ENCODE measurements at places on chromosomes 16 and 17.

- no peak for DNase-seq
Measured at GRCh38 chr17:31916491-31917064, 15.1 kb upstream of the UTP6 start.

- DNase-seq = peak; percentile 21
Measured at GRCh38 chr16:1261131-1261892, 5.4 kb downstream of the TPSD1 start.

GRCh38 chr17:65039336-65039988, 17.1 kb downstream of the GNA13 start:
- DNase-seq = peak; percentile 86

- DNase-seq = no peak
Measured at GRCh38 chr16:47363761-47364160, 97.1 kb downstream of the ITFG1 start.

GRCh38 chr17:43698678-43699437, 37.1 kb upstream of the MEOX1 start:
- DNase-seq = no peak

DNA sequence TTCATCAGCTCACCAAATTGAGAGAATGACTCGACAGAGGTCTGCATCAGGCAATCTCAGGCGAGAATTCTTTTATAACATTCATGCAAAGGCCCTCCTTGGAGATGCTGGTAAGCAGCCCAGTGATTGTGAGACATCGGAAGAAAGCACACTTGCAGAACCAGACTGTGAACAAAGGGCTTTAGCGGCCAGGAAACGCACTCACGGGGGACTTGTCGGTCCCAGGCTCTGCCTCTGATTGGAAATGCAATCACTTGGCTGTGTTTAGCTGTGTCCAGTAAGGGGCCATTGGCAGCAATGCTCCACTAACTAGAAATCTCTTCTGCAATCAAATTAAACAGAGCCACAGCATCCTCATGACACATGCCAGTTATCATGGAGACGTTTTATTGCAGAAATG, 226.7 kb upstream of the CDH13 start:
- no peak for DNase-seq

DNA sequence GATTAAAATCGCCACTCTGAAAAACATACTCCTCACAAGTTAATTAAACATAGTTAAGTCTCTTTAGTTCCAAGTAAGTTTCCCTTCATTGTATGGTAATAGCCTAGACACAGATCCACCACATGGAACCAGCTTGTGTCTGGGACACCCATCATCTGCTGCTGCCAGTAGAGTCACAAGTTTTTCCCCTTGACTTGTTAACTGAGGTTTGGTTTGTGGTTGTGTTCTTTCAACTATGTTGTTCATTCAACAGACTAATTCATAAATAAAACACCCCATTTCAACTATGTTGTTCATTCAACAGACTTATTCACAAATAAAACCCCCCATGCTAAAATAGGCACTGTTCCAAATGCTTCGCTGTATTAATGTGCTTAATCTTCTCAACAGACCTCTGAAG, 24.4 kb downstream of the YWHAE start:
- DNase-seq = no peak

- no peak for DNase-seq
Measured at GRCh38 chr17:15951368-15952047, 6.6 kb downstream of the ADORA2B start.

GRCh38 chr16:86572606-86573005, 5.7 kb upstream of the FOXL1 start:
- no peak for DNase-seq

DNA sequence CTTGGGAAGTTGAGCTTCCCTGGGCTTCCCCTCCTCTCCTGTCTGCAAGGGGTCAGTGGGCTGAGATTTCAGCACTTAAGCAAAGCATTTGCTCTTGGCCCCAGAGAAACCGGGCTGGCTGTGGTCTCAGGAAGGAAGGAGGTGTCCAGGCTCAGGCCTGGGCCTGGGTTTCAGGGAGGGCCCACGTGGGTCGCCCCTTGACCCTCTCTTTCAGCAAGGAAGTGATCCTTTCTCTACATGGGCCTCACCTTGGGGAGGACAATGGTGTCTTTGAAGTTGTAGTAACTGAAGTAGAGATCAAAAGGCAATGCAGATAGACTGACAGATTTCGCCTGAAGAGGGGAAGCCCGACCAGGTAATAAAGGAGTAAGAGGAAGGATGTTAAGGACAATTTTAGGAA, 2.7 kb downstream of the NOD2 start:
- DNase-seq = no peak

GRCh38 chr16:82433042-82433441, 193.7 kb upstream of the CDH13 start:
- DNase-seq = no peak

DNA sequence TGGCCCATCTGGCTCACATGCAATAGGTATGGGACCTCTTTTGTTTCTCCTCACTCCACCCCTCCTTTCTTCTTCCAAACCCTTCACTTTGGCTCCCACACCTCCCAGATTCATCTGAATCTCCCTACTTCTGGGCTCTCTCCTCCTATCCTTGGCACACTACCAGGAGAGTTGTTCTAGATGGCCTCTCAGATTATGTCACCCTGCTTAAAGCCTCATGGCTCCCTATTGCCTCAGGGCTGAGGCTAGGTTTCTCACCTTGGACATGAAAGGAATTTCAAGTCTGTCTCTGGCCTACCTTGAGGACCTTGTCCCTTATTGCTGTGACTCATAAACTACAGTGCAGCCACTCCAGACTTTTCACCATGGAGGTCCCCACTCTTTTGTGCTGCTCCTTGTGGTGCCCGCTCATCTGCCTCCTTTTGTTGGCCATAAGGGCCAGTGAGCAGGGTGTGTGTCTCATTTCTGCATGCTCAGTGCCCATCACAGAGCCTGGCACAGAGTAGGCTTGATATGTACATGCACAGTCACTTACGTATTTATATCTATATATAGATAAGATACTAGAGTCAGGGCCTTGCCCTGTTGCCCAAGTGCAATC, 1.0 kb upstream of the MFAP4 start:
- no peak for DNase-seq

- no peak for DNase-seq
Measured at GRCh38 chr16:54453871-54454270, 167.3 kb upstream of the IRX3 start.

GRCh38 chr16:4323845-4324488, 8.1 kb downstream of the GLIS2 start:
- no peak for DNase-seq

- no peak for DNase-seq
Measured at GRCh38 chr16:66932076-66932475, 2.1 kb downstream of the CIAO2B start.

DNA sequence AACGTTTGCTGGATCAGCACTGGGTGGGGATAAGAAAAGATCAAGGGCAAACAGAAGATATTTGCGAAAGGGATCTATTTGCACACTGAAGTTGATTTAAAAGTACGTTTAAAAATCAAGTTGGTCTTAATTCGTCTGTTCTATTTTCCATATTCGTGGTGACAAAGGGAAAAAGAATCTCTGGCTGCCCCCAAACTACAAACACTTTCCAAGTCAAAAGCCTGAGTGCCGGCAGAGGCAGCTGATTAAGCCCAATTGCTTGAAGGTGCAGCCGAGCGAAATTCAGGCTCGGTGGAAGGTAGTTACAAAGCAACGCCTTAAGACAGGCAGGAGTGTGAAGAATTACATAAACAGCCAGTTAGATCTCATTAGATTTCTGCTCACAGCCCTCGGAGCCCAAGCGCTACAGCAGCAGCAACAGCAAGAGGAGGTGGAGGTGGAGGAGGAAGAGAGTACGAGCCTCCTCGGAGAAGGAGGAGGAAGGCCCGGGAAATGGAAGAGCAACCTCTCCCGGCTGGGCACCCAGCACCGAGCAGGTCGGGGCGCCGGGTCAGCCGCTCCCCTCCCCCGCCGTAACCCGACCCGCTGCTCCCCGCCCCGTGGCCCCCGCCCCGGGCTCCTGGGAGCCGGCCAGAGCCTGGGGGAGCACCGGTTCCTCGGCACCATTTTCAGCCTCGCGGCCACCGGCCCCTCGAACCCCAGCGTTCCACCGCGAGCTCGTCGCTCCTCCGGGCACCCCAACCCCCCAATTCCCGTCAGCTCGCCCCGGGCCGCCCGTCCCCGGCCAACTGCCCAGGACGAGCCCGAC, 890 bp downstream of the TOB1 start:
- peak; percentile 58 for DNase-seq

DNA sequence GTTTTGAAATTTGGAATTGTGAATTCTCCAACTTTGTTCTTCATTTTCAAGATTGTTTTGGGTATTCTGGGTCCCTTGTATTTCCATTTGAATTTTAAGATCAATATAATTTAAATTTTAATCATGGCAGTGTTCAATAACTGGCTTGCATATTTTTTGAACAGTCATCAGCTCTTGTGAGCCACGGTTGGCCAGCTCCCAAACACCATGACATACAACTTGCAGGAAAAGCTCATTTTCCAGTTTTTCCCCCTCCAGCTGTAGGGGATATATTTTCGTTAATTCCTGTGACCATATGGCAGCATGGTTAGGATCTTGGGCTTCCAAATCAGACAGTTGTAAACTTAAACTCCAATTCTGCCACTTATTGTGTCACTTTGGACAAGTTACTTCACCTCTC, 690.1 kb downstream of the WWOX start:
- DNase-seq = no peak

DNA sequence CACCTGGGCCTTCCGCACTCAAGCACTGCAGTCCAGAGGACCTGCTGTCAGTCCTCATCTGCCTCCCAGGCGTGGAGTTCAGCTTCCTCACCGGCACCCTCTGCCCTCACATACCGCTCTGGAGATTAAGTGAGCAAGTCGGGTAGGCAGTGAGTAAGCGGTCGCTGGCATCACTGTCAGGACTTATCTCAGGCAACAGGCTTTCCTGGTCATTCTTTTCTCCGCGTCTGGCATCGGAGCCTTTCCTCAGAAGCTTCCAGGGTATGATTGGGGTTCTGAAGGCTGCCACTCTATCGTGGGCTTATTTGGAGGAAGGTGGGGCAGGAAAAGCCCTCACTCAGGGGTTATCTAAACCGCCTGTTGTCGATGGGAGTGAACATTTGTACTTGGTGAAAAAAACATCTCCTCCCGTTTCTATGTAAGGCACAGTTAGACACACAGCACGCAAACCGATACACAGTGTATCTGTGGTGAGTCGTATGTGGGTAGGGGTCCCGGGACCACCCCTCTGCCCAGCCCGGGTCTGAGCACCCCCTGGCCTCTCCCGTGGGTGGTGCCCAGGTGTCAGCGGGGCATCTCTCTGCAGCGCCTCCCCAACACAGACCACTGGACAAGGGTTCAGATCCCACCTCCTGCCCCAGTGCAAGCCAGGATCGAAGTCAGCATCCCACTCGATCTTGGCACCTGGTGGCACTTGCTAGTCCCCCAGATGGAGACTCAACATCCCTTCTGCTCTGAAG, 92.5 kb upstream of the PLCG2 start:
- DNase-seq = no peak

GRCh38 chr16:75860326-75861053, 134.2 kb upstream of the CPHXL start:
- DNase-seq = no peak

DNA sequence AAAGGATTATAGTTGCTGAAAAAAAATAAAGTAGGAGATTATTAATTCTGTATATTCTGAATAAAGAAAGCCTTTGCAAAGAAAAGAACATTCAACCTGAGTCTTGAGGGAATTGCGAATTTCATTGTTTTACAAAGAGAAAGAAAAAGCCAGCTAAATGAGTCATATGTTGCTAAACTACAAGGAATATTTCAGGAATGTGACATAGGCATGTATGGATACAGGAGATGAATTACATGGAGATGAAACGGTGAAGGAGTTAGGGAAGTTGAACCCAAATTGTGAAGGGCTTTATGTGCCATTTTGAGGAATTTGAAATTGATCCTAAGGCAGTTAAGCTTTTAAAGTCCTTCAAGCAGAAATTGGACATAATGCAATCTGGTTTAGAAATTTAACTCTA, 177.3 kb upstream of the RBL2 start:
- peak; percentile 9 for DNase-seq

DNA sequence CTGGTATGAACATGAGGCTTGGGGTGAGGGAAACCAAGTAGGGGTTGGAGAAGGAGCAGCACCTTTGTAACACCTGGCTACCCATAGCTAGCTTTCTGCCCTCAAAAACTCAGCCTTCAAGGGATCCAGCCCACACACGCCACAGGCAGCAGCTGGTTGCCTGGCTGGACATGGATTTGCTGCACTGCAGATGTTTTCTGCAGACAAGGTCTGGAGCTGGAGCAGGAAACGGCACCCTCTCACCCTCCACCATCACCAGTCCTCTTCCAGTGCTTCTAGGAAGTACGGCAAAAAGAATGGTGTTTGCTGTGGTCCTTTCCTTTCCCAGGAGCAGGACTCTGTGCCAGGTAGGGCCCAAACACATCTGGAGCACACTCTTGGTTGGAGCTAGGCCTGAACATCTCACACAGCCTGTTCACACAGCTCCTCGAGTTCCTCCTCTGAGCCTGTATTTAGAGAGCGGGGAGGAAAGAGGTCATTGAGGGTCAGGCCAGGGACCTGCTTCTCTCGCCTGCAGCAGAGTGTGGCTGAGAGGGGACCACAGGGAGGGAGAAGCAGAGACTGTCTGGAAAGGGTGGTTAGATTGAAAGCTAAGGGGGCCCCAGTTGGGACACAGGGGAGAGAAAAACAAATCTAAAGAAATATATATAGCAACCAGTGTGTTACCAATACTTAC, 2.7 kb upstream of the SUPT4H1 start:
- DNase-seq = no peak

DNA sequence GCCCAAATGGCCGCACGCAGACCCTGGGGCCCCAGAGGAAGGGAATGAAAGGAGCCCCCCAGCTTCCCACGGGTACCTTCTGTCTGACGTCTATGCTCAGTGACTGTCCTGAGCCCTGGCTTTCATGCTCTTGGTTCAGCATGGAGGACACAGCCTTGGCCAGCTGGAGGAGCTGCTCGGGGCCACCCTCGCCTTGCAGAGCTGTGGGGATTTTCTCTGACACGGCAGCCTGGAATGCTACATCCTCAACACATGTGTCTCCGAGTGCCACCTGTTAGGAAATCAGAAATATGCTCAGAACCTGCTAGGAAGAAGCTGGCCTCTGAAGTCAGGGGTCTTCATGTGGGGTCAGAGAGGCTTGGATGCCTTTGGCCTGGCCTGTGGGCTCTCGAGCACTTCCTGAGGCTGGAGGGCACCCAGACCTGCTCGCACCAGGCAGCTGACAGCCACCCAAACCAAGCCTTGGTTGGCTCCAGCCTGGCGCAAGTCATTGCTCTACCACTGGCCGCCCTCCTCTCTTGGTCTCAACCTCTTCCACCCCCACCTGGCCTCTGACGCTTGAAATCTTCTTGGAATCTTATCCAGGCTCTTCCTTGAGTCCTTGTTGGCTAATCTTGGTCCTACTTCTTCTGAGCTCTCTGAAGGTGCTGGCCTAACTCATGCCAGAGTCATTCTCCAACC, 63.7 kb upstream of the BCO1 start:
- peak; percentile 52 for DNase-seq

- no peak for DNase-seq
Measured at GRCh38 chr17:74390680-74391653, 23.7 kb downstream of the GPR142 start.

DNA sequence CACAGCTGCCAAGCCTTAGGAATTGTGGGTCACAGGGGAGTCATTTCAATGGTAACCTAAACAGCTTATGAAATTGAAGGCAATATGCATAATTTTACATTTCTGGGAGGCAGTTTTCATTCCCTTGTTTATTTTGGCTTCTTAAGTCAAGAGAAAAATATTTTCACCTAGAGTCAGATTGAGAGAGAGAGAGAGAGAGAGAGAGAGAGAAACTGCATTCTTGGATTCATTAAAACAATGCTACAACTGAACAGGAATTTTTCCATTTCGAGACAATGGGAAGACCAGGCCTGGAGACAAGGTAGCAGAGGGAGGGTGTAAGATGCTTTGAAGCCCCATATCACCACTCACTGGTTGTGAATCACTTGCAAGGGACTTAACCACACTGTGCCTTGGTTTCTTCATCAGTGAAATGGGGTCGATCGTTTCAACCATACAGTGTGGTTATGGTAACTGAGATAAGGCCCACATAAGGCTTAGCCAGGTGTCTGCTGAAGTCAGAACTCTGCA, 224.7 kb upstream of the IRX3 start:
- no peak for DNase-seq

Data from mammary epithelial cell (primary cell).